ENCODE measurements at places on chromosomes 4 and X.

DNA sequence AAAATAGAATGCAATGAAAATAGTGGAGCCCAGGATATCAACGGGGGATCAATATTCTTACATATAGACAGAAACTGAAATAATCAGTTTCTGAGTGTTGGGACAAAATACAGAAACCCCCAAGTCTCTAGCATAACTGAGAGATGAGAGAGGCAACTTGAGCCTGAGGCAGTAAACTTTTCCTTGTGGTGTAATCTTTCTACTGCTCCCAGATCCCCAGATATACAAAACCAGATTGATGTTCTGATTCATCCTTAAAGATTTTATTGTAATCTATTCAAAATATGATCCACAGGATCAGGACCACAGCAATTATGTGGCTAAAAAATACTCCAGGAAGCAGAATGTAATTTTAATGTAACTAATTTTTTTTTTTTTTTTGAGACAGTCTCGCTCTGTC is 2282.6 kb downstream of the ARAP2 start:
- no peak for DNase-seq

- no peak for DNase-seq
Measured at GRCh38 chrX:40434443-40434842, 146.3 kb upstream of the ATP6AP2 start.

DNA sequence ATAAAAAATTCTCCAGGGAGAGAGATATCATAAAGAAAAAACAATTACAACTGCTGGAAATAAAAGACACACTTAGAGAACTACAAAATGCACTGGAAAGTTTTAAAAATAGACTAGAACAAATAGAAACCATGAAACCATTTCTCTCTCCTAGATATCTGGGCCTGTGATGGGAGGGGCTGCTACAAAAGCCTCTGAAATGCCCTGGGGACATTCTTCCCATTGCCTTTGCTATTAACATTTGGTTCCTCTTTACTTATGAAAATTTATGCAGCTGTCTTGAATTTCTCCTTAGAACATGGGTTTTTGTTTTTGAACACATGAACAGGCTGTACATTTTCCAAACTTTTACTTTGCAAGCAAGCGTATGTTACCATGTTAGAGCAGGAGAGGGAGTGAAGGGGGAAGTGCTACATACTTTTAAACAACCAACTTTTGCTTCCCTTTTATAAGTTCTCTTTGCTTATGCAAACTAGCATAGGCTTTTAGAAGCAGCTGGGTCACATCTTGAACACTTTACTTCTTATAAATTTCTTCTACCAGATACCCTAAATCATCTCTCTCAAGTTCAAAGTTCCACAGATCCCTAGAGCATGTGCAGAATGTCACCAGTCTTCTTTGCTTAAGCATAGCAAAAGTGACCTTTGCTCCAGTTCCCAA is 47.9 kb upstream of the PACRGL start:
- no peak for DNase-seq

GRCh38 chr4:79514621-79515329 is 106.7 kb upstream of the GK2 start:
- no peak for DNase-seq

- no peak for DNase-seq
Measured at GRCh38 chrX:108811891-108812290, 75.5 kb upstream of the IRS4 start.

GRCh38 chrX:72100824-72101351 is 30.8 kb downstream of the RTL5 start:
- peak; percentile 77 for DNase-seq

- DNase-seq, result no peak
Measured at GRCh38 chrX:38326086-38326485, 1.2 kb downstream of the RPGR start.

GRCh38 chrX:136768469-136769084 is 12.2 kb downstream of the ARHGEF6 start:
- no peak for DNase-seq

DNA sequence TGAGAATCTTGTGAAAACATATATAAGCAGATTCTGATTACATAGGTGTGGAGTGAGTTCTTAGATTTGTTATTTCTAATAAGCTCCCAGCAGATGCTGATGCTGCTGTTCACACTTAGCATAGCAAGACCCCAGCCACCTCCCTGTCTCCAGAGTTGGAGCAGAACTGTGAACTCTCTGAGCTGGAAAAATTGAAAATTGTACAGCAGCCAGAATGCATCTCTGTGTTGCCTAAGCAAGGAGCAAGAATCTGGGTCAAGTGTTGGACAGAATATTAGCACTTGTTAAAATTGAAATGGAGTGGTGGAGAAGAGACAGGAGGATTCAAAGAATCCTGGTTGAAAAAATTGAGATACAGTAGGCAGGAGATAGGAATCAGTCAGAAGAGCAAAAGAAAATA is 146.6 kb upstream of the FAM47C start:
- no peak for DNase-seq

- DNase-seq, result no peak
Measured at GRCh38 chr4:74387790-74388189, 22.8 kb downstream of the EREG start.

DNA sequence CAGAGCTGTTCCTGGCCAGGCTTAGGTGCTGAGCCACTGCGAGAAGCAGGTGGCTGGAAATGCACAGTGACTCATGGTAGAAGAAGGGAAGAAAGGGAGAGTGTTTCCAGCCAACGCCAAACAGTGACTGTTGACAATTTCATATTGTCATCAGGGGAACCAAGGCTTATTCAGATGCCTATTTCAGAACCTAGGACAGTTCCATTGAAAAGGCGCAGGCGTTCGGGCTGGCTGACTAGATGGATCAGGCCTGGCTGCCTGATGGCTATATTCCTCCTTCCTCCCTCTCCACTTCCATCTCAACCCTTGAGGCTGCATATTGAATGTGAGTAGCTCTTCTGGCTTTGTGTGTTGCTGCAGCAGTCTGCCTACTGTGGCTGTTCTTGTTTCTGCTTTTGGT is 73.0 kb upstream of the FRMPD4 start:
- DNase-seq, result no peak

DNA sequence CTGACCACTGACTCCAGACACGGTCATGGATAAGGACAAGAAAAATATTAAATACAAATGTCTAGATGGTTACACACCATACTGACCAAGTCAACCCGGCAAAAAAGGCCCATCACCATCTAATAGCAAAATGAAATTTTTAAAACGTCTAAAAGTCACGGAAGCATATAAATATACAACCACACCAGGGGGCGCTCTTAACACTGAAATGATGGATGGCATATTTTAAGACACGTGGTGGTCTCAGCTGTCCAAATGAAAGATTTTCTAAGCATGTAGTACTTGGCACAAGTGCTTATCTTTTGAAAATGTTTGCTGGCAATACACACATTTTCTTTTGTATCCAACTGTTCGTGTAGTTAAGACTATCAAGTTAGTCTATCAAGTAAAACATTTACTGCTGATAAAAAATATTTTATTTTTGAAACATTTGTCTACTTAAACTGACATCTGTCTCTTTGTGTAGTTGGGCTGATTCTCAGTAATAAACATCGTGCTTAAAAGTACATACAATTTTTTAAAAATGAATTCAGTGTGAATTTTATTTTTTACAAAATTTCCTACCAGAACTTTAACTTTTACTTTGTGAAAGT is 64.6 kb downstream of the COX7B2 start:
- DNase-seq, result peak; percentile 21

DNA sequence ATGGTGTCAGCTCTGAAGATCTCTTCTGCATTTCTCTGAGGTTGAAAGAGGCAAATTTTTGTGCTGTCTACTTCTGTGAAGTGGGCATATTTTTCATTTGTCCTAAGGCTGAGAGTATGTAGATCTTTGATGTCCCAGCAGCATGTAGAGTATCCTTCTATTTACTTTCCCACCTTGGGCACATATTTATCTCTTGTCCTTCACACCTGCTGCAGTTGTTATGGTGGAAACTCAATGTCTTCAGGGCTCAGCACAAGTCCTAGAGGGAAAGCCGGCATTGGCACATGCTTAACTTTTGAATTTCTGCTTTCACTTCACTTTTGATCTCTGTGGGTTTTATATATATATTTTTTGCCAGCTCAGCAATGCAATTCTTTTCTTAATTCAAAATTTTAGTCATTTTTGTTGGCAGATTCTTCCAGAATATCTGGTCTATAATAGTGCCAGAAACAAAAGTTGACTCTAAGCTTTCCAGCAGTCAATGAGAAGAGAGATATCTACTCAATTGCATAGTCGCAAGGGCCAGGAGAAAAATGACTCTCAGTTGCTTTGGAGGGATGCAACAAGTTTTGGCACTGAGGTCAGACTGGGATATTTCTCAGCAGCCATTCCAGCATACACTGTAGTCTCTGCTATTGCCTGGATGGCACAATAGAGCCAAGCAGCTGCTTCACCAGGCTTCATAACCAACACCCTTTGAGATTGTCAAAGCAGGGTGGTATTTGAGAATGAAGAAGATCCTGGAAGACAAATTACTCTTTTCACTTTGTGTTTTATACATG is 127.8 kb upstream of the FAT1 start:
- DNase-seq, result no peak

GRCh38 chr4:171846232-171846631 is 33.0 kb downstream of the GALNTL6 start:
- DNase-seq, result no peak

DNA sequence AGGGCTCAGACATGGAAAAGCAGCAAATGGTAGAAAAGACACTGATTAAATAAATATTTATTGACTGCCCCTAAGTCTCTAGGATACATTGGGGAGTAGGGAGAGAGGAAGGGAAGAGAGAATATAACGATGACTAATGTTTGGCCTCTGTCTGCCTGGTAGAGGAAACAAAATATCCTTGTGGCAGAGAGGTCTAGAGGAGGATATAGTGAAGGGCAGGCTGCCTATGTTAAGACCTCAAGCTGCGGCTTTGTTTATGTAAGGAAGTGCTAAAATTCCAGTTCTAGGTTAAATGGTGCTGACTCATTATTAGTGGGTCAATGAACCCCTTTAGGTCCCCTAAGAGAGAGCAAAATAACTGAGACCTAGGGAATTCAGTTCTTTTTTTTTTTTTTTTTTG is 427.3 kb upstream of the FTHL17 start:
- no peak for DNase-seq

GRCh38 chrX:108165383-108166111 is 74.0 kb downstream of the ATG4A start:
- DNase-seq, result no peak

DNA sequence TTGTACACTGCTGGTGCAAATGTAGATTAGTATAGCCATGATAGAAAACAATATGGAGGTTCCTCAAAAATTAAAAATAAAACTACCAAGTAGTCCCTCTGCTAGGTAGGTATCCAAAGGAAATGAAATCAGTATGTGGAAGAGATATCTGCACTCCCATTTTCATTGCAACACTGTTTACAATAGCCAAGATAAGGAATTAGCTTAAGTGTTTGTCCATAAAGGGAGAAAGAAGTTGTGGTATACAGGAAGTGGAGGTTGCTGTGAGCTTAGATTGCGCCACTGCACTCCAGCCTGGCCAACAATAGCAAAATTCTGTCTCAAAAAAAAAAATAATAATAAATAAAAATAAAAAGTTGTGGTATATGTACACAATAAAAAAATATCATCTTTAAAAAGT is 325.0 kb upstream of the EMCN start:
- DNase-seq, result no peak

- no peak for DNase-seq
Measured at GRCh38 chr4:24809376-24809775, 14.0 kb downstream of the SOD3 start.

- DNase-seq, result peak; percentile 10
Measured at GRCh38 chrX:13719192-13719856, 15.1 kb downstream of the TRAPPC2 start.

DNA sequence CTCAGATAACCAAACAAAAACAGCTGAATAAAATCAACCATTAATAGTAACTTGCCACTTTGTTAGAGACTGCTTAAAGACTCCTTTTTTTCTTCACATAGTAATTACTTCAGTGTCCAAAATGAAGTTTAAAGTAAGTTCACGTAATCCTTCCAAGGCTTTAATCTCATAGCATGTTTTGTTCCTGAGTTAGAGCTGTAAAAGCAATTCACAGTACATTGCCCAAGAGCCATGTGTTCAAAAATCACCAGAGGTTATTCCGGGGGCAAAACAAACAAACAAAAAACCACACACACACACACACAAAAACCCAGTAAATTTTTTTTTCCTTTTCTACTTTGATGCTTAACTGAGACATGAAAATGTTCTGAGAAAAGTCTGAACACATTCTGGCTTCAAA is 6.1 kb downstream of the GPR82 start:
- no peak for DNase-seq

GRCh38 chr4:118749347-118749988 is 64.3 kb downstream of the METTL14 start:
- DNase-seq, result no peak

DNA sequence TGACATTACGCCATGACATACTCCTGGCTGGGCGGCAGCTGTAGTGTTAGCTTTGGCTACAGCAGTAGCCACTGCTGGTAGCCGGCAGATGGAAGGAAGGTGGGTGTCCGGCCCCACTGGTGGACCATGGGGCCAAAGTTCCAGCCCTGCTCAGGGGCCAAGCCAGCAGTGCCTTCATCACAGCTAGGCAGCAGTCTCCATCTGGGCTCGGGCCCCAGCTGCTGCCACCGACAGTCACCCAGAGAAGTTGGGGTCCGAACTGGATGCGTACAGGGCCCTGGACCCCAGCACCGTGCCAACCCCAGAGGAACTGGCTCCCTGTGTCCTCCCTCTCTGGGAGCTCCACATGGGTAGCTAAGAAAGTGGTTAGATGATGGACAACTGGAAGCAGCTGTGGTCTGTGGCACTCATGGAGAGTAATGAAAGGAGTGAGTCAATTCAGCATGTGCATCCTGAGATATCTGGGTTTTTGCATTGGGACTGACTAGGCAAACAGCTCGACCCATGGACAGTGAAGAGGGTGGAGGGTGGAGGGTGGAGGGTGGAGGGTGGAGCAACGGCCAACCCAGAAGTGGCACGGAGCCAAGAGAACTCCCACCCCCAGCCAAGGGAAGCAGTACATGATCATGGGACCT is 366.6 kb upstream of the GRIA3 start:
- DNase-seq, result no peak

DNA sequence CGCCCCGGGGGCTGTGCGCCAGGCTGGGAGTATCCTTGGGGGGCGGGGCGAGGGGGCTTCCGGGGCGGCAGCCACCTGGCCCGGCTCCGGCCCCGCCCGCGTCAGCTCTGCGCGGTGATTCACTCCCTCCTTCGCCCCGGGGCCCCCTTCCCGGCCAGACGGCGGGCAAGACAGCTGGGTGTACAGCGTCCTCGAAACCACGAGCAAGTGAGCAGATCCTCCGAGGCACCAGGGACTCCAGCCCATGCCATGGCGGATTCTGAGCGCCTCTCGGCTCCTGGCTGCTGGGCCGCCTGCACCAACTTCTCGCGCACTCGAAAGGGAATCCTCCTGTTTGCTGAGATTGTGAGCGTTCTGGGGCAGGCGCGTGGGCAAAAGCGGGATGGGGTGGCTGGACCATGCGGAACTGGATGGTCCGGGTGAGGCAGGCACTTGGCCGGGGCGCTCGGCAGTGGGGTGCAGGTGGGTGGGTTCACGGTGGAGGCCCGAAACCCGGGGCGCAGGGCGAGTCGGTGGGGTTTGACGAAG is at the start of gene PLP2:
TSS of gene PLP2 (plus strand) at position 147 of the 528 bp plus-strand sequence. CDS start at position 250, 103 bp downstream.
- DNase-seq, result peak; percentile 22

- no peak for DNase-seq
Measured at GRCh38 chr4:65656008-65656407, 14.3 kb downstream of the EPHA5 start.

- DNase-seq, result no peak
Measured at GRCh38 chr4:129043523-129043922, 49.8 kb downstream of the SCLT1 start.

All from central memory CD8-positive, alpha-beta T cell (primary cell).